M059J (cell line): ENCODE measurements at places on chromosomes 1 and 21. TPM values are rescaled to one million over a fixed set of nuclear protein-coding genes. Genes with fewer than 3 reads are reported as not detected.

DNA sequence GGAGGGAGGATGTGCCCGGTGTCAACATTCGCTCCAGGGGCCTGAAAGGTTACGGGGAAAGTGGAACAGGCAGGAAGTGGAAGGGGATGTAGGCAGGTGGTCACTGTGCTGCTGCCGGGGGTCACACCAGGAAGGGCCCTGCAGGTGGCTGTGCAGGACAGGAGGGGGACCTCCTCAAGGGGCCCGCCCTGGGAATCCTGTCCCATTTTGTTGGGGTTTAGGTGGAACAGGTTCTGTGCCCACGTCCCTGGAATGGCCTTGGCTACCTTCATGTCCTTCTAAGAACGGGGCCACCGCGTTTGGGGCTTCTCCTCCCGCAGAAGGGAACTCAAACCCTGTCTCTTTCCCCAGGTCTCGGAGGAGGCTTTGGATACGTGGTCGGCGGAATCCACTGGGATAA is 11.9 kb downstream of the SLC45A1 start:
- DNase-seq, result no peak

GRCh38 chr1:171468120-171468750 is 17.1 kb upstream of the PRRC2C start:
- DNase-seq, result peak; percentile 56

DNA sequence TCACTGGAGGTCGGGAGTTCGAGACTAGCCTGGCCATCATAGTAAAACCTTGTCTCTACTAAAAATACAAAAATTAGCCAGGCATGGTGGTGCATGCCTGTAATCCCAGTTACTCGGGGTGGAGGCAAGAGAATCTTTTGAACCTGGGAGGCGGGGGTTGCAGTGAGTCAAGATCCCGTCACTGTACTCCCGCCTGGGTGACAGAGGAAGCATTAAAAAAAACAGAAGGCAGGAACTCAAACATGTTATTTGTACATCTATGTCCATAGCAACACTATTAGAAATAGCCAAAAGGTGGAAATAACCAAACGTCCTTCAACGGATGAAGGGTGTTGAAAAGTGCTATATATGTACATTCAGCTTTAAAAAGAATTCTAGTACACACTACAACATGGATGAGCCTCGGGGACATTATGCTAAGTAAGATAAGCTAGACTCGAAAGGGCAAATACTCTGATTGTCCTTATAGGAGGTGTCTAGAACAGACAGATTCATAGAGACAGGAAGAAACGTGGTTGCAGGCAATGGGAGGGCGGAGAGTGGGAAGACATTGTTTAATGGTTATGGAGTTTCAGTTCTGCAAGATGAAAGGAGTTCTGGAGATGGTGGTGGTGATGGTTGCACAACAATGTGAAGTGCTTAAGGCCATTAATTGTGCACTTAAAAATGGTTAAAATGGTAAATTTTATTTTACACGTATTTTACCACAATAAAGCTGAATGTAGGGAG is 19.2 kb downstream of the NLRP3 start:
- DNase-seq, result peak; percentile 53

DNA sequence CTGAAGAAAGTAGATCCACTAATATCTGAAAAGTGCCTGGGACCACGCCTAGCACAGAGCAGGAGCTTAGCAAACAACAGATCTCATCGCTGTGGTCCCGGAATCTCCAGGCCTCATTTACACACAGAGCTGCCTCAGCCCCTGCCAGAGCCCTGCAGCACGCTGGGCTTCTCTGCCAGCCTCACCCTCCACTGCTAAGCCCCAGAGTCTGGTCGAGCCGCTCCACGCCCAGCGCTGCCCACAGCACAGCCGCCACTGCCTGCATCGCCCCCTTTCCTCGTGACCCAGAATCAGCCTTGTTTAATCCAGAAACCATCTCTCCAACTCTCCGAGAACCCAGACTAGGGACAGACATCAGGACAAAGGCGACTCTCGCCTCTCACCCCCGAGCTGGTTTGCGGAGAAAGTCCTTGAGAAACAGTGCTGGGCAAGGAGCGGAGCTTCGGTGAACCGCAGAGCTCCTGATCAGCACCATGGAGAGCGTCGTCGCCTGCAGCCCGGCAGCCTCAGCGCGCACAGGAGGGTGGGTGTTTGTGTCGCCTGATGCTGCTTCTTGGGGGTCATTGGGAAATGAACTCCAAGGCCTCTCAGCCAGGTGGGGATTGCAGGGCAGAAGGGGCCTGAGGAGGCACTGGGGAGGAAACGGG is 145.1 kb downstream of the NPHP4 start:
- DNase-seq, result no peak

DNA sequence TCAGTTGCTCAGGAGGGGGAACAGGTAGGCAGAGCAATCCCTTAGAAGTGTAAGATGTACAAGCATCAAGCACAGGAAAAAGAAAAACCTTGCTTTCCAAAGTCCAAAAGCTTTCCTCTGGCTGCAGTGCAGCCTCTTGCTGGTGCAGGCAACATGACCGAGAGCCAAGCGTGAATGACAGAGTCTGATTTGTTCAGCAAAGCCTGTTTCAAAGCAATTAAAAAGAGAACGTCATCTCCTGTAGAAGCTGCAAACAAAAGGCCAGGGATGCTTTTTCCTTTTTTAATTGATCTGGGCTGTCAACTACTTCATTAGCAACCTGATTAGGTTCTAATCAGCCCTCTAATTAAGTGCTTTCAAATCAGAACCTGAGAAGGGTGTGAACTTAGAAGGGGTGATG is 38.2 kb upstream of the PLA2G2C start:
- no peak for DNase-seq

GRCh38 chr1:201714542-201715329 is 114.2 kb upstream of the IPO9 start:
- peak; percentile 100 for DNase-seq

GRCh38 chr1:204190212-204191211 is 5.8 kb downstream of the KISS1 start:
- DNase-seq, result no peak

DNA sequence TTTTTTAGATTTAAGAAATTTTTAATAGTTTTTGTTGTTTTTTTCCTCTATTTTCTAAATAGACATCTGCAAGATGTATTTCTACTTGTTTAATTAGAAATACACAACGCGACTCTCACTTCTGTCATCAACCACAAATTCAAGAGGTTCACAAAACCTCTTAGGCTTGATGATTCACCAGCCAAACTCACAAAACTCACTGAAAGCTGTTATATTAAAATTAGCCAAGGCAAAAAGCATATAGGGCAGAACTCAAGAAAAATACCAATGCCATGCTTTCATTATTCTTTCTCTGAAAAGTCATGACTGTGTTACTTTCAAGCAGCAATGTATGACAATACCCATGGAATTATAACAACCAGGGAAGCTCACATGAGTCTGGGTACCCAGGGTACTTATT is 487.0 kb upstream of the RGS18 start:
- DNase-seq, result no peak

DNA sequence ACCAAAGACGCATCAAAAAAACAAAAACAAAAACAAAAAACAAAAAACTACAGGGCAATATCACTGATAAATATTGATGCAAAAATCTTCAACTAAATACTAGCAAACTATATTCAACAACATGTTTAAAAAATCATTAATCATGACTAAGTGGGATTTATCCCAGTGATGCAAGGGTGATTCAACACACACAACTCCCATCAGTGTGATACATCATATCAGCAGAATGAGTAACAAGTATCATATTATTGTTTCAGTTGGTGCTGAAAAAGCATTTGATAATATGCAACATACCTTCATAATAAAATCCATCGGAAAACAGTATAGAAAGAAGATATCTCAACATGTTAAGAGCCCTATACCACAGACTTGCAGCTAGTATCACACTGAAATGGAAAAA is 953.0 kb downstream of the AMY1C start:
- DNase-seq, result no peak

DNA sequence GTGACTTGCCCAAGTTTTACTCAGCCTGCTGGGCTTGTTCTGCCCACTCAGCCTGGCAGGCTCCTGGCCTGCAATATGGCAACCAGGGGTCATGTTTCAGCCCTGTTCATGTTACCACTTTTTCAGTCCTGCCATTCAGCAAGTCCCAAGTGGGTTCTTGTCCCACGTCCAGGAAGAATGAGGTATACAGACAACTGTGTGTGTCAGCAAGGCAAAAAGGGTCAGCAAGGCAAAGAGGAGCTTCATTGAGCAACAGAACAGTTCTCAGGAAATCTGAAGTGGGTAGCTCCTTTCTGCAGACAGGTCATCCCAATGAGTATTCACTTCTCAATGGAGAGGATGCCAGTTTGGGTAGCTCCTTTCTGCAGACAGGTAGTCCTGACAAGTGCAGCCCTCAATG is 1233.3 kb upstream of the B3GALT2 start:
- DNase-seq, result no peak

- no peak for DNase-seq
These were observed 20.0 kb downstream of the CRYZ start for GRCh38 chr1:74712881-74713280.

GRCh38 chr21:39051588-39051949 is 131.7 kb downstream of the PSMG1 start:
- DNase-seq, result peak; percentile 84

GRCh38 chr21:39238275-39238674 is 55.0 kb upstream of the PSMG1 start:
- no peak for DNase-seq

DNA sequence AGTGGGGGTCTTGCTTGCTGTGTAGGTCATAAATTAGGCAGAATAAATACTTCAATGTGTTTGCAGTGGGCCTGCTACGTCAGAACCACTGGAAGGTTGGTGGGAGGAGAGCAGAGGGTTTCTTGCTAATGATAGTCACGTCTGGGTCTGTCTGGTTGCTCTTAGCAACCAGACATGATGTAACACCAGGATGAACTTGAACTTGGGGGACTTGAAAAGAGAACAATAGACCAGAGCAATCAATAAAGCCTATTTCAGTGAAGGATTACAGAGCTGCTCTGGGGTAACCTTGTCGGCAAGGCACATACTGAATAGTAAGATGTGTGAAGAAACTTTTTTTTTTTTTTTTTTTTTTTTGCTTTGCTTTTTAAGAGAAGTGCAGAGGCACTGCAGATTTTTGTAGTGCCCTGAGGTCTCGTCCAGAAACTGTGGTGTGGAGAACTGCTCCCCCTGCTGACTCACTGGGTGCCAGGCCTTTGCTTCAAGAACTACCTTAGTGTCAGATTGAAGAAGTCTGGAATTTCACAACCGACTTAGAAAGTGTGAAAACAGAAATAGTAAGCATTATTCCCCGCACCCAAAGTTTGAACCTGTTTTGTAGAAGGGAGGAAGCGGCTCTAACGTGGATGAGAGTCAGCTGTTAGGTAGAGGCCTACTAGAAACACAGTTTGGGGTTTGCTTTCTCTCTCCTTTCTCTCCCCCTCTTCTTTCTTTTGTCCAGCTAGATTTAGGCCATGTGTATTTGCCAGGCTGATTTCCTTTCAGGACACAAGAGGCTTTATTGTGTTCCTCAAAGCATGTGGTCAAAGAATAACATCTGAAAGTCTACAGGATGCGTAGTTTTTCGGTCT is 271.6 kb downstream of the TM2D1 start:
- peak; percentile 73 for DNase-seq

GRCh38 chr1:212228076-212228475 is 57.1 kb upstream of the PPP2R5A start:
- DNase-seq, result no peak

GRCh38 chr1:43304771-43305300 is 4.1 kb downstream of the TIE1 start:
- no peak for DNase-seq

DNA sequence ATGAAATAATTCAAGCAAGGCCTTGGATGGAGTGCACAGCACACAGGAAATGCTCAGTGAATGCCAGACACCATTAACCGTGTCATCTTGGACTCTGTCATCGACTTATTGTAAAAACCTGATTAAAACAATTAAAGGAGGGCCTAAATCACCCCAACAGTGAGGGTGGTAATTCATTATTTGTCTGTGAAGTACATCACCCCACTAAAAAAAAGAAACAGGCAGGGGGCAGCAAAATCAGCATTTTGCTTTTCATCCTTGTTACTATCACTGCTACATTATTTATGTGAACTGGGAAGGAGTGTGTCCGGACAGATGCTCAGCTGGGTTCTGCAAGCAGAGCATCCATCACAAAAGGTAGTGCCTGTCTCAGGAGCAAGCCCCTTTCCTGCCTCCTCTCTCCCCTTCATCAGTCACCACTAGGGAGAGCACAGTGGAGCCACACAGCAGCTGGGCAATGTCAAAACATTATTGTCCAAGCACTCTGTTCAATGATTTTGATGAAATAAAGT is 98.5 kb downstream of the RERE start:
- DNase-seq, result no peak

DNA sequence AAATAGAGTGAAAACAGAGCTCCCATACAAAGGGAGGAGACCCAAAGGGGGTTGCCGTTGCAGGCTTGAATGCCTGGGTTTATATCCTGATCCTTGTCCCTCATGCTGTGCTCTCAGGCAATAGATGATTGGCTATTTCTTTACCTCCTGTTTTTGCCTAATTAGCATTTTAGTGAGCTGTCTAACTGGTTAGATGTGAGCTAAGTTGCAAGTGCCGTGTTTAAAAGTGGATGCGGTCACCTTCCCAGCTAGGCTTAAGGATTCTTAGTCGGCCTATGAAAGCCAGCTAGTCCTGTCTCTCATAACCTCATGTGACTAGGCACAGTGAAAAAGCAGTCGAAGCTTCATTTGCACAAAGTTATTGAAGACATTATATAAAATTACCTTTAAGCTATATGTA is 356.7 kb upstream of the TMPRSS15 start:
- DNase-seq, result peak; percentile 3

DNA sequence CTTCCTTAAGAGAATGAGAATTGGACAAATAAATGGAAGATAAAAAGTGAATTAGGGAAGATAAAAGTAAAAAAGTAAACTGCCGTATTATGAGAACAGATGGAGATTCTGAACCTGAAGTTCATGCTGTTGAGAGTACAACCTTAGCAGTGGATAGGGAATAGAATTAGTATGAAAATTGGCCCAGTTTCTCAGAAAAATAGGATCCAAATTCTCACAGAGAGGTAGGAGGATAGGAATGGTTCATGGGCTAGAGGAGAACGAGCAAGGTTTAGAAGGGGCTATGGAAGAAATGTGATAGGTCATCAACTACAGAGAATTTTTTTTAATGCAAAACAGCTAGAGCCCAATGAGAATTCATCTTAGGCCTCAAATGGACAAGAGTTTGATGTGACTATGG is 42.3 kb downstream of the COL24A1 start:
- no peak for DNase-seq

C1orf116 gene
- total RNA-seq, result not detected in 2 replicates

PHGDH gene
- 35.5 and 52.1 TPM in 2 replicates for total RNA-seq

CCDC27 gene
- total RNA-seq, result not detected in 2 replicates

LPAR3 gene
- total RNA-seq, result 2.6 and 3.6 TPM in 2 replicates

KRTAP21-2 gene
- not detected in 2 replicates for total RNA-seq

F13B gene
- not detected in 2 replicates for total RNA-seq

QSOX1 gene
- total RNA-seq, result 258 and 330 TPM in 2 replicates

NBPF4 gene
- total RNA-seq, result not detected in 2 replicates

FCER1A gene
- total RNA-seq, result not detected in 2 replicates

FHAD1 gene
- 0.64 and 1.3 TPM in 2 replicates for total RNA-seq

VASH2 gene
- 0.44 and 0.79 TPM in 2 replicates for total RNA-seq

SFT2D2 gene
- total RNA-seq, result 31.0 and 49.0 TPM in 2 replicates

CR1L gene
- total RNA-seq, result 3.6 TPM in 1 of 2 replicates, not detected in the other

ALX3 gene
- not detected in 2 replicates for total RNA-seq

OR2T27 gene
- total RNA-seq, result not detected in 2 replicates

TMEM82 gene
- total RNA-seq, result not detected in 2 replicates

RASAL2 gene
- 9.7 and 14.8 TPM in 2 replicates for total RNA-seq

KRTAP11-1 gene
- total RNA-seq, result not detected in 2 replicates
